Lung microvascular endothelial cell (primary cell): ENCODE measurements at places on chromosomes 2 and 18.

- no peak for DNase-seq
Observed at GRCh38 chr2:150424406-150424805, 63.1 kb downstream of the RND3 start.

GRCh38 chr2:29532436-29532835 lies 388.9 kb downstream of the ALK start:
- DNase-seq = no peak

- no peak for DNase-seq
Observed at GRCh38 chr18:48028696-48029095, 98.2 kb upstream of the SMAD2 start.

DNA sequence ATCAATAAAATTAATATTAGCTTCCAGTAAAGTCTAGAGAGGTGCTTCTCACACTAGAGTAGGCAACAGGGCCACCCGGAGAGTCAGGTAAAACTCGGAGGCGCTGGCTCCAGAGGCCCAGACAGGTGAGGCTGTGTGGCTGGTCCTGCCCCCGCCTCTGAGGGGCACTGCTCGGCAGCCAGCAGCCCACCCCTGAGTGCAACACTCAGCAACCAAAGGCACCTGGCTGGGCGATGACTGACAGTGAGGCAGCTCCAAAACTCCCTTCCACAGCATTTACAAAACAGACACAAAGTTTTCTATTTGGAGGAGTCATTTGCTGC lies 138.8 kb upstream of the ID2 start:
- no peak for DNase-seq

GRCh38 chr18:3671176-3671575 lies 221.2 kb downstream of the TGIF1 start:
- no peak for DNase-seq

DNA sequence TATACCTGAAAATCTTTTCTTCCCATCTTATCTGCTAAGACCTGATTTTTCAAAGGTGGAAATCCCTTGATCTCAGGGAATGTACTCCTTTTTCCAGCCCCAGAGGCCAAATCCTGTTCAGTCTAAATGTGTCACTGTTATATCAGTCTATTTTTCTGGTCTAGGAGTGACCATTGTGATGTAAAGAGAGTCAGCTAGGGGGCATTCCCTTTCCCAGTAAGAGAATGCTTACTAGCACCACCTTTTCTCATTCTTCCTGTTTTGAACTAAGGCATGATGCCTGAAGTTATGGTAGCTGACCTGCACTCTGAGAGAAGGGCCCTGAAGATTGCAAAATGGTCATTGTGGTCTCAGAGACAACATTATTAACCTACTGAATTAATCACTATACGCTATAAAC lies 124.1 kb upstream of the XIRP2 start:
- no peak for DNase-seq

- no peak for DNase-seq
Observed at GRCh38 chr2:209121691-209122090, 302.2 kb upstream of the MAP2 start.

GRCh38 chr2:101540518-101540917 lies 65.6 kb upstream of the RFX8 start:
- no peak for DNase-seq

- no peak for DNase-seq
Observed at GRCh38 chr2:69143748-69144360, 130.9 kb downstream of the ANTXR1 start.

DNA sequence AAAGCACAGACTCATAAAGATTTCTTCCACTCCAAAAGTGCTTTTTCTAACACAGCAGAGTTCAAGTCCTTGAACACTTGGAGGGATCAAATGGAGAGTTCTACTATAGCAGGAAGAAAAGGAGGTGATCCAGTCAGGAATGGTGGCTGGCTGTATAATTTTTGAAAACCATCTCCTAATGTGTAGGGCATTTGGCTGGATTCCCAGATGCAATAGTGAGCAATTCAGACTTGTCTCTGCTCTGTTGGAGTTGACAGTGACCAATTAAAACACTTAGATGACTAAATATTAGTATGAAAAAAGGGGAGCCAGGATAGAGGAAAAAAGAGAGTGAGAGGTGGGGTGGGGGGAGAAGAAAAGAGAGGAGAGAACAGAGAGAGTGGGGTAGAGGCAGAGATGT lies 5.3 kb upstream of the G6PC2 start:
- no peak for DNase-seq

GRCh38 chr2:173715441-173715840 lies 249.7 kb downstream of the SP3 start:
- DNase-seq = no peak

DNA sequence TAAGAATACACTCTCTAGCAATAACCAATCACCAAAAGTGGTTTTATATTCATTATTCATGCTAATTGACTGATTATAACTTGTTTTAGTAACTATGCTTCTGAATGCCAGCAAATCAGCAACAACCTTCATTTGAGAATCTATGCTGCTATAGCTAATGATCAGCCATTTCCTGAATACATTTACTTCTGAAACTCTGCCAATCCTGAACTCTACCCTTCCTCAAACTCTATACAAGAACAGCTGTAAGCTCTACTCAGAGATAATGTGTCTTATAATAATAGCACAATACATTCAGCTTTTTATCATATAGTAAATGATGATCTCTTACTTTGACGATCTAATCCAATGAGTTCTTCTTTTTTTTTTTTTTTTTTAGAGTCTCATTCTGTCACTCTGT lies 85.7 kb upstream of the EPAS1 start:
- no peak for DNase-seq

DNA sequence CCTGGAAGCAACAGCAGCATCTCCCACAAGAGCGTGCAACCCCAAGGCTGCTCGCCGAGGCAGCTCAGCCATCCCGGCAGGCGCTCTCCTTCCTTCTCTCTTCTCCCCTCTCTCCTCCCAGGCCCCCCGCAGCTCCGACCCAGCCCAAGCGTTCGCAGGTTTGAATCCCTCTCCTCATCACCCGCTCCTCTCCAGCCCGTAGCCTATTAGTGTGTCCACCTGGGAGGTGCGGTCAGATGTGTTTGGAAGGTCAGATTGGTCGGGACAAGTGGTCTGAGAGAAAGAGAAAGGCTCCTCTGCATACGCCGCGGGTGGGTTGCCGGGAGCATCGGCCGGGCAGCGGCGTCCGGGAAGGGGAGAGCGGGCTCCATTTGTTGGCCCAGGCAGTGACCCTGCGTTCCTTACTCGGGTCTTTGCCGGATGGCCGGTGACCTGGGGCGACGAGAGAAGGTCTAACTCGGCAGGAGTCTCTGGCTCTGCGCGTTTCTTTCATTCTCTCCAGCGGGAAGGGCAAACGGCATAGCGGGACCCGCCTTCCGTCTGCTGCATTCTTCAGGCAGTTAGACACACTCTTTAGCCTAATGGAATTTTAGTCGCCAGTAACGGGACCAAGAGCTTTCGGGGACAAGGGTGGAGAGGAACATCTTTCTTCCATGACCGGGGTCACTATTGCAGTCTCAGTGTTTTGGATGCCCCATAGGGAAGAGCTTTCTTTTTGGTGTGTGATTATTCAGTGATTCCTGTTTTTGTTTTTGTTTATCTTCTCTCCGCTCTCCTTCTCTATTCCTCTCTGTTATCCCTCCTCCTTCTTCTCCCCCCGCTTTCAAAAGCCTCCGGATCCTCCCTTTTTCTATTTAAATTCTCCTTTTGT lies 1.1 kb upstream of the TMEFF2 start:
- DNase-seq = peak; percentile 5

DNA sequence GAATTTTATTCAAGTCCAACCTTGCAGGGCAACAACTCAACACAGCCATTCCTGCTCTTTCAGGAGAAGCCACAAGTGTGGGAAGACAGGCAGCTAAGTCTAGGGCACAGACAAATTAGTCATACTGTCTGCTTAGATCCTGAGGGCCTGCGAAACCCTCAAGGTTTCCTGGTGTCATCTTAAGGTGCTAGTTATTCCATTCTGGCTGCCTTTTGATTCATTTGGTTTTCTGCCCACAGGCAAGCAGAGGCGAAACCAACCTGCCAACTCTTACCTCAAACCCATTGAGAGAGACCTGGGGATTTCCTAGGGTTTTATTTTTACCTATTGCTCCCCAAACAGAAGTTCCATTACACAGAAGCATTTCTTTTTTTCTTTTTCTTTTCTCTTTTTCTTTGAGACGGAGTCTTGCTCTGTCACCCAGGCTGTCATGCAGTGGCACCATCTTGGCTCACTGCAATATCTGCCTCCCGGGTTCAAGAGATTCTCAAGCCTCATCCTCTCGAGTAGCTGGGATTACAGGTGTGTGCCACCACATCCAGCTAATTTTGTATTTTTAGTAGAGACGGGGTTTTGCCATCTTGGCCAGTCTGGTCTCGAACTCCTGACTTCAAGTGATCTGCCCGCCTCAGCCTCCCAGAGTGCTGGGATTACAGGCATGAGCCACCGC lies 23.7 kb upstream of the SCYGR1 start:
- peak; percentile 61 for DNase-seq

DNA sequence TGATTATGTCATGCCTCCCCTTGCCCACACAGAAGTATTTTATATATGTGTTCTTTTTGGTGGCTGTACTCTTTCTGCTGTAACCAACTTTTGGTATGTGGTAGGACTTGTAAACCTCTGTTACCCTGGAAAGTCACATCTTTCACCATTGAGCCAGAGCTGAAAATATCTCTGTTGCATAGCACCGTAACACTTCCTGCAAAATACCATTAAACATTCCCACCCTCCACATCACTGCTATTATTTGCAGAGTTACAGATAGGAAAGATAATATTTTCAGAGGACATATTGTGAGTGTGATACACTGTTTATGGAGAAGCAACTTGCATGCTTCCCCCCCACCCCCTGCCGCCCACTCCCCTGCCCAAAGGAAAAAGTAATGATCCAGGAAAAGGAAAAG lies 44.8 kb downstream of the CAB39 start:
- DNase-seq = peak; percentile 89

DNA sequence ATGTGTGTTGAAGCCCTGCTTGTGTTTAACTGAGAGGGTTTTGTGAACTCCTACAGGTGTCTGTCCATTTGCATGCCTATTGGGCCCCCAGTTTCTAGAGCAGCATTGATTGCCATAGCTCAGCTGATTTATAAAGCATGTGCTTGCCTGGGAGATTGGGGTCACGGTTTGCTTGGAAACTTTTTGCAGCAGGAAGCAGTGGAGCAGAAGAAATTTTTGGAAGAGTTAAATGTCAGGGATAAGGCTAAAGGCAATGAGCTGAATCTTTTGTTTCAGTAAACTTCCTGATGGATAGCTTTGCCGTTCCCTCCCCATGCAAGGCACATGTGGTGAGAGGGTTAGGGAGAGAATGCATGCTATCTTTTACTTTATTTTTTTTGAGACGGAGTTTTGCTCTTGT lies 102.2 kb downstream of the PTPRM start:
- DNase-seq = no peak

GRCh38 chr2:219530048-219530963 lies 13.3 kb downstream of the CHPF start:
- peak; percentile 89 for DNase-seq

GRCh38 chr2:28523902-28524301 lies 28.0 kb downstream of the PLB1 start:
- DNase-seq = no peak

GRCh38 chr2:143608063-143608423 lies 478.8 kb downstream of the ARHGAP15 start:
- no peak for DNase-seq

DNA sequence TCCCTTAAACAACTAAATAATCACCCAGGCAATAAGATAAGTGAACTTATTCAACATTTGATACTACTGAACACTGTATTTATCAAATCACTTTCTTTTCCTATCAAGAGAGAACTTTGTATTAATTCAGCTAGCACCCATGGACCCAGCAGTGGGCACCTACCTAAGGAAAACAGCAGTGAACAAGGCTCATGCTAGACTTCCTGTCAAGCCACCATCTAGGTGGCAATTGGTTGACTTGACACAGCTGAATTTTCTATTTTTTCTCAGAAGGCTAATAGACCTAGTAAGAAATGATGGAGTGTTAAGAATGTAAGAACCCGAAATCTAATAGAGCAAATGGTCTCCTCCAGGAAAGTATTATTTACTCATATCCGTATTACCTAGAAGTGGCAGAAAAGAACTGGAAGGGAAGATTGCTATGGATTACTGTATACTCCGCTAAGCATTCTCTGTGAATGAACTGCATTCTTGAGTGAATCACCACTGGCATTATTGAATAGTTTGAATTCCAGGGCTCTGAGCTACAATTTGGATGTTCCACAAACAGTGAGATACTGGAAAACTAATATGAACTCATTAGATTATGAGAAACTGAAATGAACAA lies 988.2 kb upstream of the CDH2 start:
- peak; percentile 85 for DNase-seq

DNA sequence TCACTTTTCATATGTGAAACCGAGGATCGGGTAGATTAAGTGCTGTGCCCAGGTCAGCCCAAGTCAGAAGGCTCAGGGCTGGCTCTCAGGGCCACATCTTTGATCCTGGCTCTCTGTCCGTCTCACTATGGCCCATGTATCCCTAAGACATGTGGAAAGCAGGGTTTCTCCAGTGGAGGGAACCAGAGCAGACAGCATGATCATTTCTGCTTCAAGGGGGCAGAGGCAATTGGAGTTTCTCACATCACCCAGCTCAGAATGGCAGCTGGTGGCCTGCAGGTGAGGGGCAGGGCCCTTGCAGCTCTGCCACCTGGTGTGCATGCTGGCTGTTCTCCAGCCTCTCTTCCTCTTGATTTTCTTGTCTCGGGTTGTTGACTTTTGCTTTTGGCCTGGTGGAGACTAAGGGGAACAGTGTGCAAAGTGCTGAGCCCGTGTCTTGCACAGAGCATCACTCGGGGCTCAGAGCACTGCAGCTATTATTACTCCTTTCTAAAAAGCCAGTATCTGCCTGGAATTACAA lies 27.0 kb downstream of the LDLRAD4 start:
- DNase-seq = no peak

- no peak for DNase-seq
Observed at GRCh38 chr2:182265718-182266117, 161.1 kb downstream of the PDE1A start.

- no peak for DNase-seq
Observed at GRCh38 chr2:10983711-10984110, 72.0 kb downstream of the KCNF1 start.

- DNase-seq = no peak
Observed at GRCh38 chr2:219107758-219108157, 47.0 kb upstream of the IHH start.

- no peak for DNase-seq
Observed at GRCh38 chr2:31386648-31387047, 27.9 kb downstream of the XDH start.

GRCh38 chr18:56086176-56086575 lies 498.2 kb upstream of the TCF4 start:
- DNase-seq = no peak
